ENCODE measurements at places on chromosomes 13 and 19. TPM values are rescaled to one million over a fixed set of nuclear protein-coding genes. Genes with fewer than 3 reads are reported as not detected.
A peak's percentile ranks its signal among the peaks of the same experiment; 100 is the strongest.

The RCBTB2 gene
- 18.9 TPM for total RNA-seq

GRCh38 chr13:110957181-110957884 lies 42.5 kb upstream of the ANKRD10 start:
- peaks cover 3% of the 10 kb centered on the region for H3K36me3 ChIP-seq
- H3K4me1 ChIP-seq: peaks cover 4% of the 10 kb centered on the region
- peaks cover 2% of the 10 kb centered on the region for H3K27me3 ChIP-seq
- H3K4me3 ChIP-seq: peak overlapping the region; percentile 14

DNA sequence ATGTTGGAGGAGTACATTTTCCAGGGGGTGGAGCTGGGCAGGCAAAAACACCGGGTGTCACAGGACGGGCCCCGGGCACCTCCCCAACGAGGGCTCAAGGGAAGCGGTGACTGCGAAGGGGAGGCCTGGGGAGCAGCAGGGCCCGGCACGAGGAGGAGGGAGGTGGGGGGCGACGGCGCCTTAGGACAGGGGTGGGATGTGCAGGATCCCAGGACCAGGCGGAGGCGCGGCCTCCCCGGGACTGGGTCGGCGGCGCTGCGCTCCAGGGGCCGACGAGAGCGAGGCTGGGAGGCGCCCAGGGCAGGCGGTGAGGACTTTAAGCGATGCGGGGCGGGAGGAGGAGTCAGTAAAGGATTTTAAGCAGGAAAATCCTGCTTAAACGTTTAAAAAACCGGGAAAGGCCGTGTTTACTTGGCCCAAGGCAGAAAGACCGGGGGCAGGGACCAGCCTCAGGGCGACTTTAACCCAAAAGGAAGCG lies 427 bp downstream of the ZNF160 start:
- peaks cover 11% of the 10 kb centered on the region for H3K4me1 ChIP-seq
- no peaks in the 10 kb centered on the region for H3K27me3 ChIP-seq
- H3K4me3 ChIP-seq: peak overlapping the region; percentile 92

The TBXA2R gene
- not detected for total RNA-seq

DNA sequence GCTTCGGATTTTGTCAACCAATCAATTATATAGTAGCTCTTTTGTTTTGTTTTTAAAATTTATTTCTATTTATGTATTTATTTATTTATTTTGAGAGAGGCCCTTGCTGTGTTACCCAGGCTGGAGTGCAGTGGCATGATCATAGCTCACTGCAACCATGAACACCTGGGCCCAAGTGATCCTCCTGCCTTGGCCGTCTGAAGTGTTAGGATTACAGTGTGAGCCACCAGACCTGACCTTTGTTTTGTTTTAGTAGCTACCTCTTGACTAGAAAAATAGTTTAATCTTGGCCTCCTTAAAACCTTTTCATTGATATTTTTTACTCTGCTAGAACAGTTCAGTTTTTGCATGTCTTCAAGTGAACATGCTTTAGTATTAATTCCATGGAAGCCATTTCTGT lies 15.1 kb downstream of the GARRE1 start:
- H3K4me1 ChIP-seq: peaks cover 14% of the 10 kb centered on the region
- H3K27ac ChIP-seq: peak overlapping the region; percentile 87
- H3K36me3 ChIP-seq: peaks cover 7% of the 10 kb centered on the region
- no peak for DNase-seq
- no peak overlapping the region for H3K4me3 ChIP-seq

GRCh38 chr13:58883405-58883804 lies 1251.9 kb downstream of the PCDH17 start:
- no peak for DNase-seq
- H3K4me3 ChIP-seq: no peak overlapping the region
- no peak overlapping the region for H3K27ac ChIP-seq
- no peaks in the 10 kb centered on the region for H3K36me3 ChIP-seq

DNA sequence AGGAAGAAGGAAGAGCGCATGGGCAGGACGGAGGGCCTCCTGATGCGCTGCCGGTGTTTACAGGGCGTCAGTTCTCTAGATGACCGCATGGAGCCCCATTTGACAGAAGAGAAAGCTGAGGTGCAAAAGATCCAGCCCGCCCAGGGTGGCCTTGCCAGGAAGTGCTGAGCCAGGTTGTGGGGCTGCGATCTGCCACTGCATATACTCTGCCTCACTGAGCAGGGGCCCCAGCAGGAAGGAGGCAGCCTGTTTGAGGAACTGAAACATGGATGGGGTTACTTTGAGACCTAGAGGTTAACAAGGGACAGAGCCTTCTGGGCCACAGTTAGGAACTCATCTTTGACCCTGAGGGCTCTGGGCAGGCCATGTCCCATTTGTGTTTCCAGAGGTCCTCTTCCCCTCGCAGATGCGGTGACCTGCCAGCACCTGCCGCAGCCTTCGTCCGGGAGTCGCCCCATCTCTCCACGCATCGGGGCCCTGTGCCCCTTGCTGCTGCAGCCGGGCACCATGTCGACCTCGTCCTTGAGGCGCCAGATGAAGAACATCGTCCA lies 3.2 kb downstream of the EPN1 start:
- H3K27me3 ChIP-seq: no peaks in the 10 kb centered on the region
- peak overlapping the region; percentile 7 for H3K4me3 ChIP-seq
- peaks cover 8% of the 10 kb centered on the region for H3K36me3 ChIP-seq
- H3K27ac ChIP-seq: no peak overlapping the region

The GPR18 gene
- total RNA-seq: not detected

The SHISA7 gene
- 0.10 TPM for total RNA-seq

The GDF15 gene
- 14.4 TPM for total RNA-seq

DNA sequence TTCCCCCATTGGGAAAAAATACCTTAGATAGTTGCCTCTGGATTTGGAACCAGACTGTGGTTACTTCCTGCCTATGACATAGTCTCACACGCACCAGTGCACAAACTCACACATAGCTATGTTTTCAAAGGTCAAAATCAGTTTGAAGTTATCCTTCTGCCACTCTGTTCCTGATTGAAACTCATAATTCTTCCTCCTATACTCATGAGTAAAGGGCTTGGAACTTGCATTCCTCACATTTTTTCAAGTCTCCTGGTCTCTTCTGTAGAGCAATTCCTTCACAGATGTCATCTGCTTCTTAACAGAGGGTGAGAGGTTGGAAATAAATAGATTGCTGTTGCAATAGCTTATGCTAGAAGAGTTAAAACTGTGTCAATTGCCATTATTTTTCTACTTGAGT lies 18.6 kb upstream of the POSTN start:
- peaks cover 36% of the 10 kb centered on the region for H3K4me1 ChIP-seq
- H3K27me3 ChIP-seq: no peaks in the 10 kb centered on the region
- peak overlapping the region; percentile 80 for H3K27ac ChIP-seq
- DNase-seq: no peak
- no peaks in the 10 kb centered on the region for H3K36me3 ChIP-seq
- H3K4me3 ChIP-seq: no peak overlapping the region

DNA sequence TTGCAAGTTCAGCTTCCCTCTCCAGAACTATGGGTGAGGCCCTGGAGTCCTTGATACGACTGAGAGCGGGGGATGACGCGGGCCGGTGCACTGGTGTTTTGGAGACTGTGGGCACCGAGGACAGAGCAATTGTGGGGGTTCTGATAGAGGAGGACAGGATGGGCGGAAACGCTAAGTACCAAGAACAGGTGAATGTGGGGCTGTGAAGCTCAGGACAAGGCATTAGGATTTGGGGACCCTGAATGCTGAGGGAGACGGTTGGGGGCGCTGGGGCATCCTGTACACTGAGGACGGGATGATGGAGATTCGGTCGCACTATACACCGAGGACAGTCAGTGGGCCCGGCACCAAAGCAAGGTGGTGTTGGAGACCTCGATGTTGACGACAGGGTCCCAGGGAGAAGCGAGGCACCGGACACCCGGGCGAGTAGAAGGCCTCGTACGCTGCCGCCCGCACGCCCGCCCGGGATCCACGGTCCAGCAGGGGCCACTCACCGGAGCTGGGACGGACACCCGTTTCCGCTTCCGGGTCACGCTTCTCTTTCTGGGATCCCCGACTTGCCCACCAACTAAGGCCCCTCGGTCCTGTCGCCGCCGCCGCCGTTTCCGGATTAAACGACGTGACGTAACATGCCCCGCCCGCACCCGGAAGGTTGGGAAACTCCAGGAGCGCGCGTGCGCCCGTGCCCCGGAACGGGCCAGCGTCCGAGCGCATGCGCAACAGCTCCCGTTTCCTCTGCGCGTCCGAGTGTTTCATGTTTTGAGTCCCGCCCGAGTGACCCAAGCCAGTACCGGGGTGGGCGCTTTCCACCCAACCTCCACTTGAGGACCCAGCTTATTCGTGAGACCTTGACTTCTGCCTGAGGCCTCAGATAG lies at the start of gene CHMP2A:
Gene CHMP2A, minus strand, starts transcription at position 612 of the 875 bp plus-strand sequence. CDS start 893 bp downstream, outside the sequence.
- no peaks in the 10 kb centered on the region for H3K27me3 ChIP-seq
- peak within 1 kb of the TSS; percentile 96 for H3K27ac ChIP-seq
- DNase-seq: peak; percentile 96
- peak within 1 kb of the TSS; percentile 92 for H3K4me3 ChIP-seq
- H3K4me1 ChIP-seq: peaks cover 34% of the 10 kb centered on the region

All from progenitor cell of endocrine pancreas (in vitro differentiated cells).